Hematopoietic multipotent progenitor cell (in vitro differentiated cells): ENCODE measurements at places on chromosomes 12 and 14. TPM values are rescaled to one million over a fixed set of nuclear protein-coding genes. Genes with fewer than 3 reads are reported as not detected.

DNA sequence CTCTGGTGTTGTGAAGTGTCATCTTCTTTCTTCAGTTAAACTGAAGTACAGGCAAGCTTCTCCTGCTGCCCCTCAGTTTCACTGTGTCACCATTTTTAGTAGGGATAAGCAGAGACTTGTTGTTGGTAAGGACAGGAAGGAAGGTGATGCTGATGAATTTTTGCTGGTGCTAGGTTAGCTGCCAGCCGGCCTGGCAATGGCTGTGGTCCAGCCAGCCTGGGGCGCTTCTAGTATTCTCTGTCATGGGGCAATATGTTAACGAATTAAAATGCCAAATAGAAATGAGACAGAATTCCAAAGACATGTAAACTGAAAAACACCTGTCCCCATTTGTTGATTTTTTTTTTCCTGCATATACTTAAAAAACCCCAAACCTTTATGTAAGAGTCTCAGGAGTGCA, 602.9 kb downstream of the DIO2 start:
- no peak for DNase-seq

DNA sequence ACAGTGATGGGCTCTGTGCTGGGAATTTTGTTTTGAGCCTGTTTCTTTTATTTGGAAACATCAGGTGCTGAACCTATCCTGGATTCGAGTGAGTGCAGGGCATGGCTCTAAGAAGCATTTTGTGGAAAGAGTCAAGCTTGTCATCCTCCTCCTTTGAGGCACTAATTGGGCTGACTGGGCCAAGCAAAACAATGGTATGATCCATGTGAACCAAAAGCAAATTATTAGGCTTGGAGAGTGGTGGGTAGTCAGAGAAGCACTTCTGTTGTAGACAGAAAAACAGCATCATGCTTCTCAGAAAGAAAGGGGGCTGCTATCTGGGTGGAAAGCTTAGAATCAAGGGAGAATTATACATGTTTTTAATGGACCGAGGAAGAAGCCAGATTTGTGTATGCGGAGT, 481.6 kb downstream of the DIO2 start:
- no peak for DNase-seq

GRCh38 chr14:61147831-61148549, 133.1 kb downstream of the TMEM30B start:
- no peak for DNase-seq

GRCh38 chr12:98388126-98388525, 127.3 kb upstream of the TMPO start:
- no peak for DNase-seq

DNA sequence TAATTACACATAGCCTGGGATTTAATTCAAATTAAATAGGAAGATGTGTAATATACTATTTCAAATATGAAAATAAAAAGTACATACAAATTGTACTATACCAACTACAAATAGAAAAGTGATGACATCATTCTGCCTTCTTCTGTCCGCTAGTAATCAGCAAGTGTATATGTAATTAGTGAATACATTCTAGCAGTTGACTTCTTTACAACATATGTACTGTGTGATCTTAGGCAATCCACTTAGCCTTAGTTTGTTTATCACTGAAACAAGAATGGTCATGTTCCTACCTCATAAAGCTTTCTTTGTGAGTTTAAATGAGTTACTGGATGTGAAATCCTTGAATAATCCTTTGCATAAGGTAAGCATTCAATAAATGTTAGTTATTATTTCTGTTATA, 7.8 kb upstream of the LUM start:
- DNase-seq: no peak

DNA sequence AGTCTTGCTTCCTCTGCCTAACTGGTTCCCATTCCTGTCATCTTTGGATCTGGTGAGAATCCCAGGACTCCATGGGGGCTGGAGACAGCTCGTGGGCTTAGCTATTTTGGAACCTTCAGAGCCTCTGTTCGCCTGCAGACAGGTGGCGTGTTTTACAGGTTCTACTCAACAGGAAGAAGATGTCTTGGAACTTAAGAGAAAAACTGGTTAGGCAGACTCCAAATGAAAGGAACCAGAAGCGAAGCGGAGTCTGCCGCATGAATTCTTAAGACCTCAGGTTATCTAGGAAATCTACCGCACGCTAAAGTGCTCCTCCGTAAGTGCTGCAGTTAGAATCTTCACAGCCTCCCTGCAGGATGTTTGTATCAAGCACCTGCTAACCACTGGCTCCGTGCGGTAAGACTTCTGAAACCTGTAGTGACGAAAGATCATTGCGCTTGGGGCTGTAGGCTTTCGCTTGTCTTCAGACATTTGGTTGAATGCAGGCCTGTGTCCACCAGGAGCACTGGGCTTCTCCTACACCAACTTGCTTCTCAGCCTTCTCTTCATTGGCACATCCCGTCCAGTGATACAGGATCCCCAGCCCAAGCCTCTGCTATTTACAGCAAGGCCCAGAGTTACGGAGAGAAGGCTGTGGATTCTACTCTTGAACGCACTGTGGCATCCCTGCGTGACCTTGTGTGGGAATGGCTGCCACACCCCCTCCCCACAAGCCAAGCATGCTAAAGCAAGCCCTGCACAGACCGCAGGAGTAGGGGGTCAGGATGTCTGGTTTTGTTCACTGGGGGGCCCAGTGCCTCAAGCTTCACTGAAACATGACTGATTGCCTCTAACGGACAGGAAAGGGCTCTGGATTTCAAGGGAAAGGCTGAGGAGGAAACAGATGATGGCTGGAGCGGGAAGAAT, 35.0 kb downstream of the ACADS start:
- DNase-seq: no peak

DNA sequence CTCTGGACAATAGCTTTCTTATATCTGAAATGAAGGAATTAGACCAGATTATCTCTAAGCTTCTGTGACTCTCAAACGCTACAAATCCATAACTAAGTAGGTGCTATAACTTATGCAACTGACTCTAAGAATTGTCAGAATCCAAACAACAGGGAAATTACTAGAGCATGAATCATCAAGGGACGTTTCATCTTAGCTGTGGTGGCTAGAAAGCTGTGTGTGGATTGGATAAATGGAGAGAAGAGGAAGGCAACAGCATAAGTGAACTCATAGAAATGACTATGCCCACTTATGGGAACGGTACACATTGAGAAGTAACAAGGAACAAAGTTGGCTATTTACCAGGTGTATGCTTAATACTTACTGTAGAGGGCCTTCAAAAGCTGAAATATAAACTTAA, 96.0 kb upstream of the NEDD1 start:
- no peak for DNase-seq

- DNase-seq: peak; percentile 74
Observed at GRCh38 chr14:70955543-70956480, 48.6 kb downstream of the PCNX1 start.

- peak; percentile 28 for DNase-seq
Observed at GRCh38 chr14:74488786-74489397, 4.2 kb downstream of the NPC2 start.

DNA sequence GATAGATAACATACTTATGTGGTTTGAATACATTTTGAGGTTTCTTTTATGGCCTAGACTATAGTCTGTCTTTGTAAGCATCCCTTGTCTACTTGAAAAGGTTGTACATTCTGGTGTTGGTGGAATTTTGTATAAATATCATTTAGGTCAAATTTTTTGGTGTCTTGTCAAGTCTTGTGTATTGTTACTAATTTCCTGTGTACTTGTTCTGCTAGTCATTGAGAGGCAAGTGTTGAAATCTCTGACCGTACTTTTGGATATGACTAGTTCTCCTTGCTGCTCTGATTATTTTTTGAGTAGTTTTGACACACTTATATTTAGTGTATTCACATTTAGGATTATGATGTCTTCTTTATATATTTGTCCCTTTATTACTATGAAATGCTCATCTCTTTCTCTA, 219.6 kb downstream of the CCDC91 start:
- no peak for DNase-seq

DNA sequence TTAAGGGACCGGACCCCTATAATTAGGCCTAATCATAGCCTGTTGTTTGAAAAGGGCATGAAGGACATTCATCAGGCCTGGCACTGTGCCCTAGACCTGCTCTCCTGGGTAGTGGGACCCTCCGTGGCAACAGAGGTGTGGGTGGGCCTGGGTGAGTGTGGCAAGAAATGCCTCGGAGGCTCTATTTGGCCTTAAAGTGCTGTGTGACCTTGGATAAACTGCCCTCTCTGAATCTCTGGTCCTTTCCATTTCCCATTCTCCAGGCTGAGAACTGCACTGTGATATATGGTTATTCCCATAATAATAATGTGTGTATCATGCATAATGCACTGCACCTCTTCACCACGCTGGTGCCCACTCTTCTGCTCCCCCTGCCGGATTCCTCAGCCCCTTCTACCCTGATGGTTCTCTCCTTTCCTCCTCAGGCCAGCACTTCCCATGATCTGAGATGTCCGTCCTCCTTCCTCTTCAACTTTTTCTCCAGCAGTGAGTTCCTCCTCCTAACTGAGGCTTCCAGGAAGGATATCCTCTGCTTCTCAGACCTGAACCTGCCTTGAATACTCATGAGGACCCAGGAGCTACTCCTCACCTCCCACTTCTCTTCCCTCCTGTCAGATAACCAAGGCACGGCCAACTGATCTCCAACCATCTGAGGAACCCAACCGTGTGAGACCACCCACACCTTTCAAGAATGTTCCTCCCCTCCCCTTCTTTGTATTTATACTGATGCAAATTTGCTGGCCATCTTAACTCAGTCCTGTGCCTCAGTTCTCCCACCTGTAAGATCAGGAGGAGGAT, 111.0 kb upstream of the PZP start:
- DNase-seq: peak; percentile 19

- DNase-seq: no peak
Observed at GRCh38 chr14:55221186-55221585, 29.8 kb upstream of the DLGAP5 start.

DNA sequence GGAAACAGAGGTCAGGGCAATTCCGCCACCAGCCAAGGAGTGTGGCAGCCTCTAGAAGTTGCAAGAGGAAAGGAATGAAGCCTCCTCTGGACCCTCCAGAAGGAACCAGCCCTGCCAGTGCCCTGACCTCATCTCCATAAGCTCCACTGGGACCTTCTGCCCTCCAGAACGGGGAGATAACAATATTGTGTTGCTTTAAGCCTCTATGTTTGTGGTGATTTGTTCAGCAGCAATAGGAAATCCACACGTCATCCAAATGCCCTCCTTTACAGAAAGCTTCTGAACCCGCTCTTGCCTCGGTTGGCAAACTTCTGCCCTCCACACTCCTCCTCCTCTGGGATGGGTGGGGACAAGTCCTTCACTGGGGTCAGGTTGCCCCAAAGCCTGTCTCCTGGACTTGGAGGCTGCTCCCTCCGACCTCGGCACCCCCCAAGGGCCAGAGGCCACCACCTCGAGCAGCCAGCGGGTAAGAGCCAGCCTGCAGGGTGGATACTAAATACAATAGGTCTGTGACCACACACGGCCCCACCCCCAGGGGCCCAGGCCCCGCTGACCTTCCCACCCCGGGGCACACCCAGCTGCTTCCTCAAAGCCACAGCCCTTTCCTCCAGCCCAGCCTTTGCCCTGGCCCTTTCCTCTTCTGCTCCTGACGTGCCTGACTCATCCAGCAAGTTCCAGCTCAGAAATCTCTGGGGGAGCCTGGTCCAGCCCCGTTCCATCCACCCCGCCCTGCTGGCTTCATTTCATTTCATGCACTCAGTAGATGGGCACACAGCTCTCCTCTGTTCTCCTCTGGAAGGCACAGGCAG, 58.7 kb upstream of the NCOR2 start:
- peak; percentile 44 for DNase-seq

DNA sequence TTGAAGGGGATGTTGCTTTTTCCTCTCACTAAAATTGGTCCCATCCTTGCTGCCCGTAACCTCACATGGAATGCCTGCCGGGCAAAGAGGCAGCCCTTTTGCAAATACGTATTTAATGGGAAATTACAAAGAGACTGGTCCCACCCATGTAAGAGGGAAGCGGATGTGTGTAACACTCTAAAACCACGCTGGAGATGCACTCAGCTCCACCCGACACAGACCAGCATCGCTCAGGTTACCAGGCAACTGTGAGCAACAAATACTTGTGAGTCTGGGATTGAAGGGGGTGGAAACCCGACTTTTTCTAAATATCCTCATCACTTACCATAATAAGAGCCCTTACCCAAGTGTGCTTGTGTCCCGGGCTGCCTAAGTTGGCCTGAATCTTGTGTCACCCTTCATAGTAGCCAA, 47.7 kb downstream of the ELK3 start:
- DNase-seq: peak; percentile 73

DNA sequence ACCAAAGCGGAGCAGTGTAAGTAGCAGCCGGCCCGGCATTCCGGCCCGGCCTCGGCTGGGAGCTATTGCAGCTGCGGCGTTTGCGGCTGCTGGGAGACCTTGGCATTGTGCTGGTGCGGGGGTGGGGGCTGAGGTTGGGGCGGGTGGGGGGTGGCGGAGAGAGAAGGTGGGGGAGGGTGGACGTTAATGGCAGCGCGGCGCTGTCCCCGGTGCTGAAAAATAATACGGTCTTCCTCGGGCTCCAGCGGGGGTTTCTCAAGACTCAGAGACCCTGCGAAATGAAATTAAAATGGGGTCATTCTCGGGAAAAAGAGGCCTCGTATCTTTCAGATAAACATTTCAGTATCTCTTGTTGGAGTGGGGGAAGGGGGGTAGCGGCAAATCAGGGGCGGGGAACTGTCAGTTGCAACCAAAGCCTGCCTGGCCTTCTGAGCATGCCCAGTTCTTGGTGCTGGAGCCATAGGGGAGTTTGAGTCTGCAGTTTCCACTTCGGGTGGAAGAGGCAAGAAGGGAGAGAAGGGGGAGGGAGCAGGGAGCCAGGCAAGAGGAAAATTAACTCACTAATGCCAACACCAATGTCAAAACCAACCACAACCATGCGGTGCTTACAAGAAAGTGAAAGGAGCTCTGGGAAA, 414 bp downstream of the UNC79 start:
- no peak for DNase-seq

GRCh38 chr12:112153181-112153892, 28.0 kb downstream of the TRAFD1 start:
- DNase-seq: no peak

DNA sequence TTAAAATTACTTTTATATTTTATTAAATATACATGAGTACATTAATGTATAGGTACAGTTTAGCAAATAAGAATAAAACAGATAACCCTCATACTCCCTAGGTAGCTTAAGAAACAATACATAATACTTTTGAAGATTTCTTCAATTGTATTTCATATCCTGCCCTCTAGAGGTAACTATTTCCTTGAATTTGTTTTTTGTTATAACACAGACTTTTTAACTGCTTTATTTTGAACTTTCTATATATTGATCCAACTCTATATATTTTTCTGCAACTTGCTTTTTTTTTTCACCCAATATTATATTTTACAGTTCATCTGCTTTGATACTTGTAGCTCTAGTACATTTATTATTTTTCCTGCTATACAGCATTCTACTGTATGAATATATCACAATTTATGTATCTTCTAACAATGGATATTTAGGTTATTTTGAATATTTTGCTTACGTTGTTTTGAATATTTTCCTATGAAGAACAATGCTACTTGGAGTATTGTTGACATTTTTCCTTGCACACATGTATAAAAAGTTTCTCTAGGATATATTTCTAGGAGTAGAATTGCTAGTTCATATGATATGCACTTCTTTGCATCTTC, 72.8 kb upstream of the ABCD2 start:
- DNase-seq: no peak

SLC25A21 gene
- total RNA-seq: 0.54 TPM

ISM2 gene
- total RNA-seq: 0.27 TPM

MYRFL gene
- total RNA-seq: not detected

AMN gene
- total RNA-seq: 3.0 TPM

CLEC9A gene
- total RNA-seq: 8.3 TPM

HPD gene
- total RNA-seq: not detected

IRAK3 gene
- 28.3 TPM for total RNA-seq

TEX22 gene
- 1.1 TPM for total RNA-seq

KLHL28 gene
- 19.1 TPM for total RNA-seq

ABCB9 gene
- total RNA-seq: 9.2 TPM

FAM90A1 gene
- under 0.01 TPM for total RNA-seq

ZDHHC22 gene
- total RNA-seq: not detected
